ENCODE measurements at places on chromosomes 7 and 10.

DNA sequence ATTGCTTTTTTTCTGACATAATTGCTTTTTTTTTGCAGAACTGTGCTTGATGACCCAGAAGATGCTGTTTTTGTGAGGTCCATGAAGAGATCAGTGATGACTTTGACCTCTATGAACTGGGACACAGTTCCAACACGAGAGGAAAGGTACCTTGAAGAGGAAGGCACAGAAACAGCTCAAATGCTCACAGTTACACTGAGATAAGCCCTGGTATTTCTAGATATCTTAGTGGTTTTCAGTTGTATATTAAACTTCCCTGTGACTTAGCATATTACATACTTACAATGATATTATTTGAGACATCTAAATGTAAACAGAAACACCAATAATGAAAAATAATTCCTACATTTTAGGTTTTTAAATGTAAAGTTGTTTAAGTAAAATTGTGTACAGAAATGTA, 54.7 kb downstream of the LRRC72 start:
- DNase-seq: no peak

- no peak for DNase-seq
Observed at GRCh38 chr7:26298472-26299058, 6.9 kb downstream of the SNX10 start.

DNA sequence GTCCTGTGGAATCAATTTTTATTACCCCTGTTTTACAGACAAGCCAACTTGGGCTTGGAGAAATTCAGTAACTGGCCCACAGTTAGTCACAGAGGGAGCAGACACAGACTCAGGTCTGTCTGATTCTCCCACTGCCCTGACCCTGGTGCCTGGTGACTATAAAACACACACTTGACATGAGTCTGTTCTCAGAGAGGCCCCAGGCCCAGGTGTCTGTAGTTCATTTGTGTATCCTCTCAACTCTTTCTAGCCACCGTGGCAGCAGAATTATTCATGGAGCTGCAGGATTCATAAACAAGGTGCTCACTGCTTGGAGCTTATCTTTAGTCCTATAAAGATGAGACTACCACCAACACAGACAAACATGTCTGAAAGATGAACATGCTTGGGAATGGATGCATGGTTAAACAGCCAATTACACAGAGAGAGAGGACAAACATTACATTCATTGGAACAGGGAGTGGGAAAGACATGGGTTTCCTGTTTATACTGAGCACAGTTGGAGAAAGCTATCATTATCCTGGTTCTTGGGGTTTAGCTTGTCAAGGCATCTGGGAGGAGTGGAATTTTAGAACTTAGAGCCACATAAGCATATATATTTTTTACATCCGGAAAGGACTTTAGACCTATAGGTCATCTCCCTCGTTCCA, 79.1 kb upstream of the PDCD4 start:
- no peak for DNase-seq

DNA sequence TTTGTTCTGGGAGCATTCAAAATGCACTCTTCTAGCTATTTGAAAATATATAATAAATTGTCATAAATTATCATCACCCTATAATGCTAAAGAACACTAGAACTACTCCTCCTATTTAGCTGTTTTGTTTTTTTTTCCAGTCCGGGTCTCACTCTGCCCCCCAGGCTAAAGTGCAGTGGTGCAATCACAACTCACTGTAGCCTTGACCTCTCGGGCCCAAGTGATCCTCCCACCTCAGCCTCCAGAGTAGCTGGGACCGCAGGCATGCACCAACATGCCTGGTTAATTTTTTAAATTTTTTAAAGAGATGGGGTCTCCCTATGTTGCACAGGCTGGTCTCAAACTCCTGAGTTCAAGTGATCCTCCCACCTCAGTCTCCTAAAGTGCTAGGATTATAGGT, 41.1 kb upstream of the MTPAP start:
- no peak for DNase-seq

GRCh38 chr7:151130741-151131157, 36.7 kb downstream of the GBX1 start:
- DNase-seq: no peak

DNA sequence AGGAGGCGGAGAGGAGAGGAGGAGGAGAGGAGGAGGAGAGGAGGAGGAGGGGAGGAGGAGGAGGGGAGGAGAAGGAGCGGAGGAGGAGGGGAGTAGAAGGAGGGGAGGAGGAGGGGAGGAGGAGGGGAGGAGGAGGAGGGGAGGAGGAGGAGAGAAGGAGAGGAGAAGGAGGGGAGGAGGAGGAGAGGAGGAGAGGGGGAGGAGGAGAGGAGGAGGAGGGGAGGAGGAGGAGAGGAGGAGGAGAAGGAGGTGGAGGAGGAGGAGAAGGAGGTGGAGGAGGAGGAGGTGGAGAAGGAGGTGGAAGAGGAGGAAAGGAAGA, 15.5 kb upstream of the CRCP start:
- no peak for DNase-seq

DNA sequence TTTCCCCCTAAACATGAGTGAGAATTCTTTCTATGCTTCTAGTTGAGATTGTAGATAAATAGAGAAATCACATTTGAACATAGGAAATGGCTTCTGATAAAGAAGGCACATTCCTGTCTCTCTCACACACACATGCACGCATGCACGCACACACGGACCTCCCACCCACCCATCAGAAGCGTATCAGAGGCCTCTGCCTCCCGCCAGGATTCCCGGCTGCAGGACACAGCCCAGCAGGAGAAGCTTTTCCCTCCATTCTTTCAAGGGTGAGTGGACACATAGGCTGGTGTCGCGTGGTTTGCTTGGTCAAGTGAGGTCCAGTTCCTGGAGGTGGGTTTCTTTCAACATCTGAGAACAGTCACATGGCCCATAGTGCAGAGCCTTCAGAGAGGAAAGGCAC, 34.2 kb downstream of the KLF6 start:
- no peak for DNase-seq

GRCh38 chr10:88416801-88417200, 166.3 kb downstream of the RNLS start:
- no peak for DNase-seq

DNA sequence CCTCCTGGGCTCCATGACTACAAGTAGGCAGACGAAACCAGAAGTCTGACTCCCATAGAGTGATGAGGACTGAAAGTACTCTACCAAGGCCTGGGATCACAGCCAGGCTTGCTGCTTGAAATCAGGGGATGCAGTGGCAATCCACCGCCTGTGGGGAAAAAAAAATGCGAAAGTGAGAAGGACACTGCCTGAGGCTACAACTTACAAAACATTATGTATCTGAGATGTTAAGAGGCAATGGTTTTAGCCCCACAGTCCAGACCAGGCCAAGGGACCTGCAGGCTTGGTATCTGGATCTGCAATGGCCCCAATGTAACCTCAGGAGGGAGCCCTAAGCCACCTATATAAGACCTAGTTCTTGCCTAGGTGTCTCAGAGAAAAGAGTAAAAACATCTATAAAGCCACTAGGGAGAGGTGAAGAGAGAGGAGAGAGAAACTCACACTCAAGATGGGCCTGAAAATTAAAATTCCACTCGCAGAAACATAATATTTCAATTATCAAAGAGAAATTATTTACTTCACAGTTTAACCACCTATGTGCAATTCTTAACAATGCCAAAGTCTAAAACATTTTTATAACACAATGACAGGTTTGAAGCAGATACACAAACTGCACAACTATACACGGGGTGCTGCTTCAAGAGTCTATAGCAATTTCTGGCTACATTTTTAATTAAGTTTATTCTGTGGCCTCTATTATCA, 13.9 kb downstream of the DNAJC1 start:
- peak; percentile 53 for DNase-seq

- DNase-seq: peak; percentile 53
Observed at GRCh38 chr7:23467291-23467805, 2.9 kb downstream of the IGF2BP3 start.

DNA sequence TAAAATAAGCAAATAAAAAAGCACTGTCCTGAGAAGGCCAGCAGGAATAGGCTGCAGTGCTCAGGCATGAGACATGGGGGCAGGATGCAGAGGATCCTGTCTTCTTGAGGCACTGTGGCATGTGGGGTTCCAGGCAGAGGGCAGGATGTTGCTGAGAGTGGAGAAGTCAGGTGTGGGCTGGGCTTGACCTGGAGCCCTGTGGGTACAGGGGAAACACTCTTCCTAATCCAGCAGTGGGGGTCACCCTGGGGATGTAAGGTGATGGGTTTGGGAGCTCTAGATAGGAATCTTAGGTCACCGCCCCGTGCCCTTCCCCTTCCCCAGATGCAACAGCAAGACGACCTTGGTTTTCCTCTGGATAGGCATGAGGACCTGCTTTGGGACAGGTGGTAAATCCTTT, 13.6 kb downstream of the SUMF2 start:
- no peak for DNase-seq

- DNase-seq: no peak
Observed at GRCh38 chr10:22103701-22104470, 100.4 kb upstream of the DNAJC1 start.

- no peak for DNase-seq
Observed at GRCh38 chr7:7550663-7551062, 15.0 kb upstream of the COL28A1 start.

DNA sequence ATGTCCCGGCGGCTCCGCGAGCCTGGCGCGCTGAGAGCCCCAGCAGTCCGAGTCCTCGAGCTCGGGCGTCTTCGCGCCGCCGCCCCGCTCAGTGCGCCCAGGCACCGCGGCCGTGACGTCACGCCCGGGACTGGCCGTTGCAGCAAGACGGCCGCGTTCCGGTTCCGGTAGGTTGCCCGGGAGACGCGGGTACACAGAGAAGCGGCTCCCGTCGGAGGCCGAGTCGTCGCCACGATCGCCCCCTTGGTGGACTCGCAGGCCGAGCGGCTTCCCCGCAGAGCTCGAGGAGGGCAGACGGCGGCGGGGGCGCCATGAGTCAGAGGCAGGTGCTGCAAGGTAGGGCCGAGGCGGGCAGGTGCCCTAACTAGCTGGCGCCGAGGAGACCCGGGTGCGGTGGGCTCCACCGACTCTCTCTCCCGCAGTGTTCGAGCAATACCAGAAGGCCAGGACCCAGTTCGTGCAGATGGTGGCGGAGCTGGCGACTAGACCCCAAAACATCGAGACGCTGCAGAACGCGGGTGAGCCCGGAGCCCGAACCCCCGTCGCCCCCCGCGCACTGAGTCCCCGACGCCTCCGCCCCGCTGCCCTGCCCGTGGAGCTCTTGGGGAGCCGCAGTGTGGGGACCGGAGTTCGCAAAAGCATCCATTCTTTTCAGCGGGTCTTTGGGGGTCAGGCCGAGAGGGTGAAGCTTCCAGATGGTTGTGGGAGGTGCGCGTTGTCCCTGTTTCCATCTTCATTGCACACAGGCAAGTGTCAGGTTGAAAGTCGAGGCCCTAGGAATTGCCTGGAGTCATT, at the start of gene SPAG6:
TSS of gene SPAG6 (plus strand) at position 196 of the 795 bp plus-strand sequence. CDS start at position 312, 116 bp downstream.
- DNase-seq: peak; percentile 58

GRCh38 chr10:69588358-69588757, 15.1 kb upstream of the NEUROG3 start:
- no peak for DNase-seq

GRCh38 chr7:27172315-27172774, 1.8 kb downstream of the HOXA10 start:
- no peak for DNase-seq

DNA sequence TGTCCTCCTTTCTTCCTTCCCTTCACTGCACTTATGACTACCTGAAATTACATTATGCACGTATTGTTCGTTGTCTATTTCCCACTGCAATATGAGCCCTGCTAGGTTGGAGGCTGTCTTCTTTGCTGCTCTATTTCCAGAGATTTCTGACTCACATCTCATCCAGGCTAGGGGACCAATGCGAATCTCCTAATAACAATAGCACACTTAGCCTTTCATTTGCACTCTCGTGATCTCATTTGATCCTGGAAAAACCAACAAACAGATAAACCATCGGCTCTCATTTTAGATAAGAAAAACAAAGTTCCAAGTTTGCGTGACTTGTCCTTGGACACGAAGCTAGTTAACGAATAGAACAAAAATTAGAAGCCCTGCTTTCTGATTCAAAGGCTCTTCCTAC, 1.4 kb downstream of the ZNF438 start:
- DNase-seq: no peak

- no peak for DNase-seq
Observed at GRCh38 chr7:149289856-149290255, 27.9 kb downstream of the ZNF783 start.

DNA sequence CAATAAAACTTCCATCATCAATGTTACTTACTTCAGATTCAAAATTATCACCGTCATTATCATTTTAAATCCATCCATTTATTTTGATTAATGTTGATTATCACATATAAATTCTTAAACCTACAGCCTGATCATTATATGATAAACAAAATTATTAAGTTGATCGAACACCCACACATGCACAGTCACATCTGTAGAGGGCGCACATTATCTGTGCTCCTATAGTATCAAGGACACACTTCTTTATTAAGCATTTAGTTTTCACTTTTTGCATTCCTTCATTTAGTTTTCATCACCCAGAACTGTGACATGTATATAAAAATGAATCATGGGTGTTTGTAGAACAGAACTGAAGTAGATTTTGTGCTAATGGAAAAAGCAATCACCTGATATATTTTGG, 26.2 kb upstream of the ZNF716 start:
- DNase-seq: no peak

DNA sequence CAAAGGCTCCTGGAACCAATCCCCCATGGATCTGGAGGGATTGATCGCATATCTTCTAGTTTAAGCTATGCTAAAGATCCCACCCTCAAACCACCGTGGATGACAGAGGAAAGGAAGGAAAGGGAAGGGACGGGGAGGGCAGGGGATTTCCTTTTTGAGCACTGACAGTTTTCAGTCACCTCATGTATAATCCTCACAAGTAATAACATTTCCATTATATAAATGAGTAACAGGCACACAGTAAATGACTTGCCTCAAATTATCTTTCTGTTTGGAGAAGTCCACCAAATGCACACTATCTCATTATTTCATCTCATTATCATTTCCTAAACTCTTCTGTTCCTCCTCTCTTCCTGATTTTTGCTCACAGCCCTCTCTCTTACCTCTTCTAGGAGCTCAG, 127.1 kb upstream of the AOAH start:
- DNase-seq: no peak

DNA sequence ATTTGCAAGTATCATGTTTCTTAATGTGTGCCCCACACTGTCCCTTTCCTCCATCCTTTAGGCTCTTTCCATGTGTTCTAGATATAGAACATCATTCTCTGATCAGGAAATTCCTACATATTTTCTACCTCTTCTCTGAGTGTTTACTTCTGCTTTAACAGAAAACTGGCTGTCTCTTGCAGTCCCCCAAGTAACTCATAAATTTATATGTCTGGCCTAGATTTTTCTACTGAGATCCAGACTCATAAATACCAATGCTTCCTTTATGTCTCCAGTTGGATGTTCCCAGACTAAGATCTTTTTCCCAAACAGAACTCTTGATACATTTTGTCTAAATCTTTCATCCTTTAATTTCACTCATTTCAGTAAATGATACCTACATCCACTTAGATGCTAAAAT, 181.8 kb downstream of the CDK14 start:
- DNase-seq: no peak

DNA sequence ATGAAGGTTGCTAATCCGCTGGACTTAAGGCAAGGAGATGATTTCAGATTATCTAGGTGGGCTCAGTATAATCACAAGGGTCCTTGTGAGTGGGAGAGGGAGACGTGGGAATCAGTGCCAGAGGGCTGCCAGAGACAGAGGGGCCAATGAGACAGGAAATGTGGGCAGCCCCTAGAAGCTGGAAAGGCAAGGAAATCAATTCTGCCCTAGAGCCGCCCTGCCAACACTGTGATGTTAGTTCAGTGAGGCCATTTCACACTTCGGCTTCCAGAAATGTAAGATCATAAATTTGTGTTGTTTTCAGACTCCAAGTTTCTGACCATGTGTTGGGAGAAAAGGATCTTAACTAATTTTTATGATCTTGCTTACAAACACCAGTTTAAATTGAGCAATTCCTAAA, 3.6 kb upstream of the GPNMB start:
- DNase-seq: no peak

All from NCI-H1092 treated with DMSO at 0.1 percent for 48 hours (cell line).